NCI-H2107 (cell line): ENCODE measurements at places on chromosomes 1 and 21.

DNA sequence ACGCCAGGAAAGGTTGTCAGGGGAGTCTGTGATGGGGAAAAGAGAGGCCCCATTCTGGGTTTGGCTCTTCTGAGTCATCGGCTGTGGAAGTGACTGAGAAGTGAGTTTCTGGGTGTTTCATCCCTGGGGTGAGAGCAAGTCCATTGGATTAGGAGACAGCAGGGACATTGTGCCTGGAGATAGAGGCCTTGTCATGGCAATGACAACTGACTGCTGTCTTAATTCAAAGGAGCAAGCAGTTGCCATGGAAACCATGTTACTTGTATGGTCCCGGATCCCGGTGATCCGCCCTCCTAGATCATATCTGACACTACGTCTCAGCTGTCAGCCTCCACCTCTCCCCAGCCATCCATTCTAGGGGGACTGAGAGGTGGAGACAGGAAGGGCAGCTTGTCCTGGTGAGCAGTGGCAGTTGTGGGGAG lies 34.4 kb downstream of the KIAA0040 start:
- no peak for DNase-seq

DNA sequence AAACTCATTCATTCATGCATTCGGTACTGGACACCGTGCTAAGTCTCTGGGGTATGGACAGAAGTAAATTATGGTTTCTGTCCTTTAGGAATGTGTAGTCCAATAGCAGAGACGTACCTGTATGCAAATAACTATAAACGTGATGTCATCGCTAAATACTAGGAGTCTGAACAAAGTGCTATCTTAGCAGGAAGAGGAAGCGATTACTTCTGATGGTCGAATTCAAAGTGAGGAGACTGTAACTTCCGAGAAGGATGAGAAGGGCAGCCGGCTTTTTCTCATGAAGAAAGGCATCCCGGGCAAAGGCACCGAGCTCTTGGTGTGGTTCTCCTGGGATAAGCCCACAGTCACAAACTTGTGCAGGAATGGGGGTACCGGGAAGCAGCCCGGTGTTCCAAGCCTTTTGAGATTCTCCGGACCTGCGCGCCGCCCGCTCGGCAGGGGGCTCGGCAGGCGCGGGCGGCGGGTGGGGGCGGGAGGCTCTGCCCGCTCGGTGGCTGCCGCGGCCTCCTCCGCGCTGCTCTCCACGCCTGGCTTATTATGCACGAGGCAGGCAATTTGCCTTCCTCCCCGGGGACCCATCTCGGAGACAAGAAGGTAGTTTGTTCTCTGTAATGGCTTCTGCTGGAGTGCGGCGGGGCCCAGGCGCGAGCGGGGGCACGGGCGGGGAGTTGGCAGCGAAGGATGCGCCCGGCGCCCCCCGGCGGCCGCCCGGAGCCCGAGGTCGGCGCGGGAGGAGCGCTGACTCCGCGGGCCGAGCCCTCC lies 67.5 kb upstream of the CD1D start:
- DNase-seq, result peak; percentile 45

DNA sequence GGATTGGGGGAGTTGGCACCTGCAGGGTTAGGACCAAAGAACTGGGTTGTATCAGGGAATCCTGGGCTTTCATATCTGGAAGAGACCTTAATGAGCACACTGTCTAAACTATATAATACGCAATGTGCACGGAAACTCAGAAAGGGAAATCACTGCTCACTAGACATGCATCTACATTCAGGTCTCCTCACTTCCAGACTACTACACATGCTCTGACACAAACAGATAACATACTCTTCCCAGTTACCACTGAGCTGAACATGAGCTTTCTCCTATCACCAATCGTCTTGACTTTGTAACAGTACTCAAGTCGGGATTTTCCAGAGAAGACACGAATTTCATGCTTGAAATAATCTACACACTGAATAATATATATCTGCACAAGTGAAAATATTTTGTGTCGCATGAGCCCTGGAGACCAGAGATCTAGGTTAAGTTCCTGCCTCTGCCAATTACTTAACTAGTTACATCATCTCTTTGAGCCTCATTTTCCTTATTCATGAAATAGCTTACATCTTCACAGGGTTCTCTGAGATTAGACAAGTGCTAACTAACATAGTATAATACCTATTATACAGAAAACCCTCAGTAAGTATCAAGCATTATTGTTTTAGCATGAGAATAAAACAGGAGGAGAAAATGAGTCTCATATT lies 101.1 kb downstream of the JAK1 start:
- no peak for DNase-seq

GRCh38 chr1:189253601-189254350 lies 1223.9 kb downstream of the BRINP3 start:
- no peak for DNase-seq

- DNase-seq, result no peak
These were observed 163.9 kb downstream of the SLC45A1 start for GRCh38 chr1:8481650-8482380.

DNA sequence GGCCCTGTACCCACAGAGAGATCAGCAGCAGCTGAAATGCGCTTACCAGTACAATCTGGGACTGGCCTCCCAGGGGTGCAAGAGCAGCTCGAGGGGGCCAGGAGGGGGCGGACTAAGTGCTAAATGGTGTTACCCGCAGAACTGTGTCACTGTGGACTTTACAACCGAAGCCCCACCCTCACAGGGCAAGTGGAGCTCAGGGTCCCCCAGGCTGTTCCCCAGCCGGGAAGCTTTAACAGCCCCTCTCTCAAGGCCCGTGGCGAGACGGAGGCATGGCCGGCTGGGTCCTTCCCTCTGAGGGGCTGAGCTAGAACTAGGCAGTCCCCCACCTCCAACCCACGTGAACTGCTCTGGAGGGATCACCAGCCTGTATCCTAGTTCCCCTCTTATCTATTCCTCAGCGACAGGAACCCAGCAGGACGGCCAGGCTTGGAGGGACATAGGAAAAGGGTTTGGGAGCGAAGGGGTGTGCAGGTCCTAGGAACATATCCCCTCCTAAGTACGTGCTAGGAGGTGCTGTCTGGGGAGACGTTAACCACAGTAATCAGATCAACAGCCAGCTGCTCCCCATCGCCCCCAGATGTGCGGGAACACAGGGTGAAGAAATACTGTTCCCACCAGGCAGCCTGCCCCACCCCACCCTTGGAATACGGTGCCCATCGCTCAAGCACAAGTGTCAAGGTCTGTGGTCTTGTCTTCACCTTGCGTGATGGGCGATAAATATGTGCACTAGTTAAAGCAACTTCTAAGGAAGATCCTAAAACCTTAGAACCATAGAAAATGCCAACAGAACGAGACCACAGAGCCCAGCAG lies 24.4 kb downstream of the ZBTB17 start:
- DNase-seq, result no peak

- no peak for DNase-seq
These were observed 213.9 kb downstream of the SEC16B start for GRCh38 chr1:177755851-177756560.

GRCh38 chr1:7885513-7886404 lies 32.9 kb upstream of the UTS2 start:
- no peak for DNase-seq

DNA sequence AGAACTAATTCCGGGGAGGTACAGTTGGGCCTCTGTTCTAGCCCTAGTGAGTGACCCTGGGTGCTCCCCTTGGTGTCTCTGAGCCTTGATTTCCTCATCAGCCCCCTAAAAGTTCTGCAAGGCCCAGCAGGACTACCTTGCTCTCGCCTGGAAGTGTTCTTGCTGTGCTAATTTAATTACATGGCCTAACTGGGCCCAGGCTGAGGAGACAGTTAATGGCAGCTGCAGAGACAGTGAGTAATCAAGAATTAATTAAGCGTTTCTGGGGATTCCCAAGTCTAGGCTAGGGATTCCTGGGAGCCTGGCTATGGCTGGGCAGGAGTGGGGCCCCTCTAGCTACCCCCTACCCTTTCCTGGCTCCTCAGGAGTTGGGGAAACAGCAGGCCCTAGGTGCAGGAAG lies 24.7 kb upstream of the DMBX1 start:
- DNase-seq, result no peak

GRCh38 chr1:117629625-117630422 lies 24.0 kb downstream of the TENT5C start:
- DNase-seq, result no peak

- DNase-seq, result no peak
These were observed 18.6 kb downstream of the INSRR start for GRCh38 chr1:156840186-156840897.

GRCh38 chr1:185672719-185673360 lies 61.4 kb upstream of the HMCN1 start:
- DNase-seq, result no peak

DNA sequence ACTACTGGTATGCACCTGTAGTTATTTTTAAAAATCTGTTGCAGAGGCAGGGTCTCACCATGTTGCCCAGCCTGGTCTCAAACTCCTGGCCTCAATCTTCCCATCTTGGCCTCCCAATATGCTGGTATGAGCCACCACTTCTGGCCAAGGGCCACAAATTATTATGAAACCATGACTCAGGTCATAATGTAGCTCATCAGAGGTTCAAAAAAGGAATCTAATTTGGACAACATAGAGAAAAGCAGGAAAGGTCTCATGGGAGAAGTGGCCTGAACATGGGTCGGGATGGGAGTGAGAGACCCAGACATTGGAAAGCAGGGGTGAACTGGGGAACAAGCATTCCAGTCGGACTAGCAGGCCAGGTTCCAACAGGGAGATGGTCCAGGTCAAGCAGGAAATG lies 45.2 kb upstream of the C1orf198 start:
- DNase-seq, result no peak

- no peak for DNase-seq
These were observed 3.4 kb downstream of the ATP1A4 start for GRCh38 chr1:160154790-160155189.
